Activated CD4-positive, alpha-beta T cell treated with anti-CD3 and anti-CD28 coated beads for 48 hours (primary cell): ENCODE measurements at places on chromosomes 3 and 15.

DNA sequence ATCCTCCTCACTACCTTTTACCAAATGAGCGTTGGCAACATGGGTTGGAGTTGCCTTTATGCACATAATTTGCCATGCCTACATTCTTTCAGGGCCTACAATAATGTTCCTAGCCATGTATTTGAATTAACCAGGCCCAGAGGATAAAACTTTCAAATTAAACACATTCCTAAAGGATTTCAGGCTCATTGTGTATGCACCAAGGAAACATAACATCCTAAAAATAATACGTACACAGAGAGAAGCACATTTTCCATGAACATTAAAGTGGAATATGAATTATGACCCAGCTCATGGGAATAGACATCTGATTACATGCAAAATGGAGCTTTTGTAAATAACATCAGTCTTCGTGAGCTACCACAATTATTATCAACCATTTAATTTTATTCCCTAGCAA lies 203.3 kb downstream of the RORA start:
- no peak for DNase-seq

DNA sequence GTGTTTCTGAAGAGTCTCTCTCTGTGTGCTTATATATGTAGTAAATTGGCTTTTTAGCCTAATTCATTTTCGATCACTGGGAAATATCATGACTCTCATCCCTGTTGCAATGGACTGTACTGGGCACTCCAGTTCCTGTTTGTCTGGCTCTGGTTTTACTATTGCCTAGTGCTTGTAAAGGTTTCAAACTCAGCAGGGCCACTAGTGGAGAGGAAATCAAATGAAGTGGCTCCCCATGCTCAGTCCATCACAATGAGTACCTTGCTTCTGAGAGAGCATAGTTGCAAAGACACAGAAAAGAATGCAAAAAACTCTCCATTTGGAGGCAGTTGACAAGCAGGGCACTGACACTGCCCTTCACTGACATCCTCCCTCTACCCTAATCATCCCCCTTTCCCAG lies 167.8 kb downstream of the TAFA4 start:
- DNase-seq: no peak

DNA sequence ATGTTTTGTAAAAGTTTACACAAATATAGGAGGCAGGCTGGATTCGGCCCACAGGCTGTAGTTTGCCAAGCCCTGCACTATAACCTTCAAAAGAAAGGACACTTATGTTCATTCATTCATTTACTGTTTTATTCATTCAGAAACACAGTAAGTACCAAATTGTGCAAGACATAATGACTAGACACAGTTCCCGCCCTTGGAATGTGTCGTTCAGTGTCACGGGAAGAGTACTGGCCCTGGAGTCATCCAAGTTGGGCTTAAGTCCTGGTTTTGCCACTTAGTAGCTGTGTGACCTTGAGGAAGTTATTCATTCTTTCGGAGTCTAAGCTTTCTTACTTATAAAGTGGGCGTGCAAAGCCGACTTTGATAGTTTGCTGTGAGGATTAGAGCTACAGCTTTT lies 22.0 kb downstream of the COLQ start:
- no peak for DNase-seq

GRCh38 chr3:53902711-53903110 lies 11.1 kb upstream of the SELENOK start:
- DNase-seq: no peak

DNA sequence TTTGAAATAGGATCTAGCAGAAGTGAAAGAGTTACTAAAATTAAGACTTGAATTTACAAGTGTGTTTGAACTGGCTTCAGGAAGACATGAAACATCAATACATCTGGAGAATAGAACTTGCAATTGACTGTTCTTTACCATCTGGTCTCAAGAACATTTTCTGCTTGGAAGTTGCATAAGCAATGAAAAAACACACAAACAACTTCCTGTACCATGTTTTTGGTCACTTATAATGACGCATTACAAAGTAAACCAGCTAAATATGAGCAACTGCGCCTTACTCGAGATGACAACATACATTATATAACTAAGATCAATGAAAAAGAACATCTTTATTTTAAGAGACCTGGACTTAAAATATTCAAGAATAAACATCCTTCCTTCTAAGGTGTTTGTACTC lies 112.5 kb downstream of the TIGIT start:
- DNase-seq: no peak

- no peak for DNase-seq
Observed at GRCh38 chr3:175593331-175593730, 734.2 kb downstream of the NAALADL2 start.

DNA sequence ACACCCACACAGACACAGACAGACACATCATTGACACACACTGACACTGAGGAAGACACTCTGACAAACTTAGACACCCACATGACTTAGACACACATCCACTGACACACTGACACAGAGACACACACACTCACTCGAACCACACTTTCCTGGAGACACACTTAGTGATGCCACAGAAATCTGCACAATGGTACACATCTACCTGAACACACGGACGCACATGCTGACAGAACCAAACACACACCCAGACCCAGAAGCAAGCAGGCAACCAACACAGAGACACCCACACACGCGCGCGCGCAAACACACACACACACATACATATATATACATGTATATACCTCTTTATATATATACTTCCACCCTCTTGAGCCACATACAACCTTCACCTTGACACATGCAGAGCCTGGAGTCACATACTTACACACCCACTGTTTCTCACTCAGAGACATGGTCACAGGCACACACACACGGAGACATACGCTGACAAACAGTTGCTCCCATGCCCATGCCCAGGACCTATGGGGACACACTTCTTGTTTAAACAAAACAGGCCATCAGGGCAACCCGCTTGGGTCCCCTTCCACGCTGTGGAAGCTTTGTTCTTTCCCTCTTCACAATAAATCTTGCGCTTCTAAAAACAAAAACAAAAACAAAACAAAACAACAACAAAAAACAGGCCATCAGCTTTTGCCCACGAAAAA lies 913 bp upstream of the SCN5A start:
- DNase-seq: no peak

- peak; percentile 61 for DNase-seq
Observed at GRCh38 chr3:183515968-183516851, 39.3 kb downstream of the KLHL6 start.

- no peak for DNase-seq
Observed at GRCh38 chr15:36208868-36209582, 370.4 kb upstream of the CDIN1 start.

- no peak for DNase-seq
Observed at GRCh38 chr3:120615847-120616609, 19.9 kb downstream of the NDUFB4 start.

DNA sequence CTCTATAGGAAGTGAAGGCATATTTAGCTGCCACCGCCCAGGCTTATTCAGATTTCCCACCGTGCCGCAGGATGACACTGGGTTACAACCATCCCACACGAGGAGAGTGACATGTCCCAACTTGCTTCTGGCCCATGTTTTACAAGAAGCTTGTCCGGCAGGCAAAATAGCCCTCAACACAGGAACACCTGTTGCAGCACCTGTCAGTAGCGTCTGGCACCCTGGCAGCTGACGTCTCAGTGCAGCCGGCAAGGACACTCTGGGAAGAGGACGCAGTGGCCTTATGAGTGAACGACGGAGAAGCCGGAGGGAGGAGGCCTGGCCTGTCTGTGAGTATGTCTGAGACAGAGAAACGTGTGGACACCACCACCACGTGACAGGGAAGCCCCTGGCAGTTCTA lies 32.1 kb downstream of the FAM174B start:
- no peak for DNase-seq

DNA sequence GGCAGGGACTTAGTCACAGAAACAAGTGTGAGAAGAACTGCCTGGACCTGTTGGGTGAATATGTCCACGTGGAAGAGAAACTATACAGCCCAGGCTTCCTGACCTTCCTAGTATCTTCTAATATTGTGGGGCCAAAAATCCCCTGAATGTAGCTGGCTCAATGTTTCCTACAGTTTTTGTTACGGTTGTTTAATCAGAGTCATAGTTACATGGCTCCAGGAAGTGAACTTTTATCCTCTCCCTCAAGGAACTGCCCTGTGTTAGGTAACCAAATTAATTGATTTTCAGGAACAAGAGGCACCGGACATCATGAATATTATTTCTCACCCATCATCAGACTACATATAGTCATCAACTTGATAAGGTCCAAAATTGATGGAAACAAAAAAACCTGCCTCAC lies 59.0 kb downstream of the ANXA2 start:
- no peak for DNase-seq

- DNase-seq: no peak
Observed at GRCh38 chr3:47145272-47145671, 18.6 kb downstream of the SETD2 start.
